Activated naive CD4-positive, alpha-beta T cell treated with anti-CD3 and anti-CD28 coated beads, Interleukin-2, amount 50 U/mL, for 72 hours (primary cell): ENCODE measurements at places on chromosomes 16 and 17. TPM values are rescaled to one million over a fixed set of nuclear protein-coding genes. Genes with fewer than 3 reads are reported as not detected.
A peak's percentile ranks its signal among the peaks of the same experiment; 100 is the strongest.

GRCh38 chr17:63629627-63630026, 7.4 kb downstream of the MAP3K3 start:
- DNase-seq: no peak

- no peak for DNase-seq
Observed at GRCh38 chr17:64994781-64995538, 61.6 kb downstream of the GNA13 start.

DNA sequence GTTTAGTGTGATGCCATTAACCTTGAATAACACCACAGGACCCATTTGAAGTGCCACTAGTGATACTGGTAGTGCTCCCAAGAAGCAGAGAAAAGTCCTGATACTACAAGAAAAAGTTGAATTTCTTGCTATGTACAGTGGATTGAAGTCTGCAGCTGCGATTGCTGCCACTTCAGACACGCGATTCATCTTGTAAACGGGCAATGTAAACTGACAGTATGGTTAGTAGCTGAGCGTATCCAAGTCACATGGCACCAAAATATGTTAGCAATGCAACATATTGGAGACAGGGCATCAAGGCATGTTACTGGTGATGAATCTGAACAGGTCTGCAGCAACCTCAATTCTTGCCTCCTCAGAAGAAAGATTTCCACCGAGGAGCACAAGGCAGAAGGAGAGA, 238.9 kb downstream of the HS3ST3B1 start:
- no peak for DNase-seq

DNA sequence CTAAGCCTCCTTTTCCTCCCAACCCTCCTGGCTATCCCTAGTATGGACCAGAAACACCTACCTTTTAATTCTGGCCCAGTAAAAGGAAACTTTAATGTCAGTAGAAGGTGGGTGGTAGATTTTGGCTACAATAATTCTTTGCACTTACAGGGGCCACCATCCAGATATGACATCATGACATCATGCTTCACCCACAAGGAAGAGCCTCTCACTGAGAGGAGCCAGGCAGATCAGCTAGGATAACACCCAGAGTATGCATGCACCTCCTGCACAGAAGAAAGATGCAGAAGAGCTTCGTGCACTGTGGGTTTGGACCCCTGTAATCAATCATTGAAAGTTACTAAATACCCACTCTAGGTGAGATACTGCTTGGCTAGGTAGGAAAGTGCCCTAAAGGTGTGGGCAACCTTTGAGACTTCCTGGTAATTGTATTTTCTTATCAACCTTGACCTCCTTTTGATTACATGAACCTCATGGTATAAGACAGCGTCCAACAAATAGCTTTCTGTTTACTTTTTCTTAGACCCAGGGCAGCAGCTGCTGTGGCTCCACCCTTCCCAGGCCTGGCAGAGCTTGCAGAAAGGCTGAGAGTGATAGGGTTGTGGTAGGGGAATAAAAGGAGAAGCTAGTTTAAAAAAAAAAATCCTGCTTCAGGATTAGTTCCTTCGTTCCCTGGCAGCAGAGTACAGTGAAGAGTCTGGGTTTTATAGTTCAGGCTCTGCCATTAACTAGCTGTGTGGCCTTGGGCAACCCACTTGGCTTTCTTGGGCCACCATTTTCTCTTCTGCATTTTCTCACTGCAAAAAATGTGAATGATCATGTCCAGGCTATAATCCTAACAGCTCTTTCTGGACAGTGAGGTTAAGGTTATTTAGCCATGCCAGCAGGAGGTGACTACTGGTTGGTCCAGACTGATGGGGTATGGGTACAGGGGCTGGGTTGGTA, 6.2 kb downstream of the MAP3K14 start:
- no peak for DNase-seq

GRCh38 chr16:53626811-53627210, 76.8 kb downstream of the RPGRIP1L start:
- DNase-seq: no peak

DNA sequence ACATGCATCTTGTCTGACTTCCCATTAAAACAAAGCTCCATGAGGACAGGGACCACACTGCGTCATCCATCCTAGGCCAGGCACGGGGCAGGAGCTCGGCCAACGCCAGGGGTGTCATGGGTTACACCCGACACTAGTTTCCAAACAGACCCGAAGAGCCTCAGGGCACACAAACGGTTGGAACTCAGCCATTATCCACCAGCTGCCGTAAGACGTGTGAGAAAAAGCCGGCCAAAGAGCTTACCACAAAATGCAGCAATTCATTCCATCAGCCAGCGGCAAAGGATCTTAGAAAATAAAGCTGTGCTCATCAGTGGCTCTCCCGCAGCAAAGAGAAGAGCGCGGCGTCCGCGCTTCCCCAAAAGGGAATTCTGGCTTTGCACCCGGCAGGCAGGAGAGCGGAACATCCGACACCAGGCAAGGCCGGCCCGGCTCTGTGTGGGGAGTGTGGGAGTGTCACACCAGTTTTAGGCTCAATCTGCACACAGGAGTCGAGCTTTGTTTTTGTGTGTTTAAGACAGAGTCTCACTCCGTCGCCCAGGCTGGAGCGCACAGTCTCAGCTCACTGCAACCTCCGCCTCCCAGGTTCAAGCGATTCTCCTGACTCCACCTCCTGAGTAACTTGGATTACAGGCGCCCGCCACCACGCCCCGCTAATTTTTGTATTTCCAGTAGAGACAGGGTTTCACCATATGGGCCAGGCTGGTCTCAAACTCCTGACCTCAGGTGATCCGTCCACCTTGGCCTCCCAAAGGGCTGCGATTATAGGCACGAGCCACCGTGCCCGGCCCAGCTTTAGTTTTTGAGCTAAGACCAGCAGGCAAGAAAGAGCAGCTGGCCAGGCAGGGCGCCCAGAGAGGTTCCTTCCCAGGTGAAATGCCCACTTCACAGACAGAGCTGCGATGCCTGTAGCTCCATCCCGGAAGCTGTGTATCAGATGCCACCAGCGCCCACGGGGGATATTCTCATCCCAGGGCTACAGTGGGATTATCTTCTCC, 1.5 kb downstream of the SLC38A8 start:
- DNase-seq: no peak

- DNase-seq: no peak
Observed at GRCh38 chr16:77993111-77993985, 29.0 kb upstream of the CLEC3A start.

GRCh38 chr16:47613251-47613650, 152.1 kb downstream of the PHKB start:
- DNase-seq: no peak

- DNase-seq: no peak
Observed at GRCh38 chr16:67853670-67854069, 6.2 kb upstream of the CENPT start.

DNA sequence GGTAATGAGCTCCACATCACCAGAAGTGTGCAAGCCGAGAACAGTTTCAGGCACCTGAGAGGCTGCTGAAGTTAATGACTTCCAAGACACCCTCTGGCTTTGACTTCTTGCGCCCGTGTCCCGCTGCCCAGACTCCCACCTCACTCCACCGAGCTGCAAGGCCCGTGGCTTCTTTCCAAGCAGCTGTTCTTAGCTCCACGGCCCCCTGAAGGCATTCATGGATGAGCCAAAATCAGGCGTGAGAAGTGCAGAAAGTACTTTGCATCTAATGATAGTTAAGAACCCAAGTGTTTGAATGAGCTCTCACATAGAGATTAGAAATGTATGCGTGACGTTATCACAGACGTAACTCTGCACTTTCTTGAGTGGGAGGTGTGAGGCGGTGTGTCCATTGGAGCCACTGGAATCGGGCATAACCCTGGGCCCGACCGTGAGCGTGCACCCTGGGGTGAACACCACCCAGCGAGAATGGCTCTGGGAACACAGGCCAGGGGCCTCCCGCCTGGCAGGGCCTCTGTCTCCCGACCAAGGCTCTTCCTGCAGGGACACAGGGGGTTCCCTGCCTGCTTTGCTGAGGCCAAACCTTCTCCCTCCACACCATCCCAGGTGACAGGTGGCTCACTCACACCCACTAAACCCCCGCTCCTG, 11.0 kb downstream of the NPTX1 start:
- DNase-seq: no peak

- no peak for DNase-seq
Observed at GRCh38 chr16:80341263-80341662, 199.5 kb upstream of the DYNLRB2 start.

DNA sequence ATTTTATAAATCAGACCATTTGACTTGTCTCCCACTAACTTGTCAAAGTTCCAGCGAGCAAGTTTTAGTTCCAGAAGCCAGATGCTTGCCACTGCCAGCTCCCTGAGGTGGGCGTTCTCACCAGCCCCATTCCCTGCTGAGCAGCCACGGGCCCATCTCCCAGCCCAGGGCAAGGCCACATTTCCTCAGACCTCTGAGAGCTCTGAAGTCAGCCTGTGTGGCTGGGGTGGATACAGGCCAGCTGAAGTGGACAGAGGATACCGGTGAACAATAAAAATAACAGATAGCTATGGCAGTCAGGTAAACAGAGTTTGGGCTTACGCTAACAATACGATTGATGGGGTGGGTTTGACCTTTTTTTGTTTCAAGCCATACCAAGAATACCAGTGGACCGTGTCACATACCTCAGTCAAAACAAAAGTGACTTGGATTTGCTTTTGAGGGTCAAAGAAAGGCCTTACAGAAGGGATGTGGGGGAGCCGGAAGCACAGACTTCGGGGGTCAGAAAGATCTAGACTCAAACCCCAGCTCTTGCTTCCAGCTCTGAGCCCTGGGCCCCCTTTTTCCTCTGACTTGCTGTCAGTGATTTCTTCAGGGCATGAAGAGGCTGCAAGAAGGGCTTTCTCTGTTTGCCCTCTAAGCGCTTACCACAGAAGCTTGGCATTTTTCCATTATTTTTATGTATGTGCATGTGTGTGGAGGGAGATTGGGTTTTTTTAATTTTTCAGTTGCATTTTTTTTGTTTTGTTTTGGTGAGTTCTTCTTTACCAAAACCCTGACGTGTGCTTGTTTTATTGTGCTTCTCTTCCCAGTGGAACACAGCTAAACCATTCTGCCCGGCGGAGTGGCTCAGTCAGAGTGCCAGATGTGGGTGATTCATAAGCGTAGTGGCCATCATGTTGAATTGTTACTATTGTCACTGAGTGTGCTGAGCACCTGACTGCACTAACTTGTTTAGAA, 109.9 kb downstream of the GNAO1 start:
- DNase-seq: no peak

- DNase-seq: no peak
Observed at GRCh38 chr17:64741038-64741641, 79.0 kb upstream of the SMURF2 start.

DNA sequence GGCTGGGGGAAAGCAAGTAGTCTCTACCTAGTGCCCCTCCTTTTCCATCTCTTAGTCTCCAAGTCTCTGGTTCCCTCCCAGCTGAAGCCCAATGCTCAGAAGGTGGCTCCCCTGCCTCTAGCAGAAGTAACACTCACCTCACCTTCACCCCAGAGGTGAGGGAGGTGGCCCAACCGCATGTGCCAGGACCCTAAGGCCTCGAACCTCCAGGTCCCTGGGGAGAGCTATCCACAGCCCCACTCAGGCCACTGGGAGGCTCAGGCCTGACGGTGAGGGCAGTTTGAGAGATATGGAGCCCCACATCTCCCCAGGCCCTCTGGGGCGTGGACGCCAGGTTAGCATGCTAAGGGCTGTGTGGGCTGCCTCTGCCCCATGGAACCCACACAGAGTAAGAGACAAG, 5.8 kb downstream of the CBLN1 start:
- no peak for DNase-seq

DNA sequence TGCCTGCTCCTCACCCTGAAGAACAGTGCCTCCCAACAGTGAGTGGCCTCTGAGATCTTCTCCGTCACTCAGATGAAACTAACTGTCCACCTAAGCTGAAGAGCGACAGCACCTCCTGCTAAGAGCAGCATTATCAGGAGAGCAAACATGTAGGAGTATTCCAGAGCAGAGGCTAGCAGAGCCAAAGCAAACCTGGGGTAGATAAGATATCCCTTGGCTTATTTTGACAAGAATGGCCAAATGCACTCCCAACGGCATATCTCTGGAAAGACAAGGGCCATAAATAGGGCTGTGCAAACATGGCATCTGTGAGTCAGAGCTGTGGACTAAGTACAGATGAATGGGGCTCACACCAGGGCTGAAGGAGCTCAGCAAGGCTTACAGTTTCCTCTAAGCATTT, 96.3 kb downstream of the NDEL1 start:
- no peak for DNase-seq

GRCh38 chr17:80892019-80892855, 99.4 kb upstream of the CHMP6 start:
- peak; percentile 78 for DNase-seq

- peak; percentile 31 for DNase-seq
Observed at GRCh38 chr17:81239714-81240555, 817 bp downstream of the NDUFAF8 start.

- no peak for DNase-seq
Observed at GRCh38 chr17:69773081-69773480, 301.9 kb upstream of the KCNJ16 start.

The KRT27 gene
- not detected for total RNA-seq

The BLMH gene
- 38.3 TPM for total RNA-seq

The CX3CL1 gene
- total RNA-seq: 0.07 TPM

The GHDC gene
- 25.3 TPM for total RNA-seq

The RPL23 gene
- 1,602 TPM for total RNA-seq

The CD300LF gene
- total RNA-seq: not detected

The C16orf74 gene
- 0.46 TPM for total RNA-seq

The SCNN1B gene
- not detected for total RNA-seq

The MYOCD gene
- not detected for total RNA-seq

The TCAP gene
- 2.3 TPM for total RNA-seq

The GAS2L2 gene
- total RNA-seq: not detected

The KRTAP9-4 gene
- not detected for total RNA-seq

The OR2C1 gene
- not detected for total RNA-seq
